ENCODE measurements at places on chromosomes 2 and 18. TPM values are rescaled to one million over a fixed set of nuclear protein-coding genes. Genes with fewer than 3 reads are reported as not detected.

DNA sequence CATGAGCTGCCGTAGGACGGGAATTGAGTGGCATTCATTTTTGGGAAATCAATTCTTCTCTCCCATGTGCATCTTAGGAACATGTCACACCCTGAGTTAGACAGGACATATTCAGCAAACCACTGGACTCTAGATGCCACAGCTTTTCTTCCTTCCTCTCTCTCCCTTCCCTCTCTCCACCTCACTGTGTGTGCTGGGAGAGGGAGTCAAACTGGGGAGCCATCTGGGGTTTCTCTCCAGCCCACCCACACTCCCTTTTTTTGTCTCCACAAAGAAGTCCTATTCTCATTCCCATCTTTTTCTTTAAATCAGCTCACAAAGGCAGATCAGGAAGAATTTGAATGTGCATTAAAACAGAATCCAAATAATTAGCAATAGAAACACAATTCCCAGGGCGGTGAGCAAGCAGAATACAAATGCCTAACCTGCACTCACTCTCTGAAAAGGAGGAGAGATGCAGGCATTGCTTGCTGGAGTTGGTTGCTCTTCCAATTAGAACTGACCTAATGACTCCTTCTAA is 15.4 kb downstream of the CD28 start:
- no peaks in the 10 kb centered on the region for H3K27me3 ChIP-seq
- DNase-seq = no peak
- no peaks in the 10 kb centered on the region for H3K36me3 ChIP-seq
- no peaks in the 10 kb centered on the region for H3K4me1 ChIP-seq
- no peak overlapping the region for H3K4me3 ChIP-seq
- no peak overlapping the region for H3K27ac ChIP-seq

VWA3B gene
- 0.36 TPM for total RNA-seq

DNA sequence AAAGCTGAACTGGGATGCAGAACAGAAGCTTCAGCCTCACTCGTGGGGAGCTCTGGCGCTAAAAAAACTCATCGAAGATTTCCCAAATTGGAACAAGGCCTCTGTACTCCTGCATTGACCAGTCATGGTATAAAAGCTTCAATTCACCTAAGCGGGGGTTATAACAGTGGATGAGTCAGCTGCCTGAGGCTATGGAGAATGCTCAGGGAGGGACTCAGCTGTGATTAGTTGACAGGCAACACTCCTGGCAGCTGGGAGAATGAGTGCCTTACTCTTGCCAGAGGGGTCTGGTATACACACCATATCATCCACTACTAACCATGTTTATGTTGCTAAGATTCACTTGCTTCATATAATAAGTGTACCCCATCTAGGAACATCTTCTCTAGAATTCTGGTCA is 350.6 kb upstream of the VRK2 start:
- no peaks in the 10 kb centered on the region for H3K27me3 ChIP-seq
- H3K4me1 ChIP-seq = no peaks in the 10 kb centered on the region
- H3K27ac ChIP-seq = no peak overlapping the region

CREG2 gene
- not detected for total RNA-seq

DNA sequence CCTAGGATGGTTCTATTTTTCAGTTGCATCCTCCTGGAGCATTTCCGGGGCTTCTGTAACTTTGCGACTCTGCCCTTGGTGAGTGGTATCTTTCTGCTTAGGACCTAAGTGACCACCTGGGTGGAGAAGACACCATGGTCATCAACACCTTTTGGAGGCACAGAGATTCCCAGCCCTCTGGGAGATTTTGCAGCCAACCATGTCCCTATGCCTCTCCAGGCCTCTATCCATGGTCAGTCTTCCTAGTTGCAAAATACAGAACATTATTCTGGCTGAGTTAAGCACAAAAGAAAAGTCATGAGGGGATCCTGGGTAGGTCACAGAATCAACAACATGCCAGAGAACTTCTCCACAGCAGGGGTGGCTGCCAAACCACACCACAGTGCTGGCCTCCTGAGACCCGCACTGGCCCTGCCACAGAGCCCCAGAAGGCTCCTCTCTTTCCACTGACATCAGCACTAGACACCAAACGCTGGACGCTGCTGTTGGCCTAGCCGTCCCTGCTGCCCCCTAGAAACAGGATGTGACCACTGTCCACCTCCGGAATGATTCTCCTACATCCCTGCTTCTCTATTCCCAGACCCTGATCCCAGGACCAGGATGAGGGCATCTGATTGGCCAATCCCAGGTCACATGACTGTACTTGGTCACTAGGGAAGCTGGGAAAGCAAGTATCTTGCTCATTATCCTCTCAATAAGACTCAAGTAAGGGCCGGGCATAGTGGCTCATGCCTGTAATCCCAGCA is 47.7 kb downstream of the SMAD7 start:
- peak; percentile 93 for DNase-seq
- peaks cover 5% of the 10 kb centered on the region for H3K4me1 ChIP-seq
- H3K4me3 ChIP-seq = no peak overlapping the region
- H3K27me3 ChIP-seq = no peaks in the 10 kb centered on the region

GRCh38 chr2:160245614-160246155 is 45.6 kb upstream of the ITGB6 start:
- no peak overlapping the region for H3K4me3 ChIP-seq
- DNase-seq = no peak
- H3K27ac ChIP-seq = no peak overlapping the region
- H3K27me3 ChIP-seq = no peaks in the 10 kb centered on the region

GRCh38 chr2:117945296-117945695 is 68.6 kb downstream of the CCDC93 start:
- H3K27me3 ChIP-seq = no peaks in the 10 kb centered on the region
- no peaks in the 10 kb centered on the region for H3K4me1 ChIP-seq
- no peak for DNase-seq
- peaks cover 26% of the 10 kb centered on the region for H3K36me3 ChIP-seq

DNA sequence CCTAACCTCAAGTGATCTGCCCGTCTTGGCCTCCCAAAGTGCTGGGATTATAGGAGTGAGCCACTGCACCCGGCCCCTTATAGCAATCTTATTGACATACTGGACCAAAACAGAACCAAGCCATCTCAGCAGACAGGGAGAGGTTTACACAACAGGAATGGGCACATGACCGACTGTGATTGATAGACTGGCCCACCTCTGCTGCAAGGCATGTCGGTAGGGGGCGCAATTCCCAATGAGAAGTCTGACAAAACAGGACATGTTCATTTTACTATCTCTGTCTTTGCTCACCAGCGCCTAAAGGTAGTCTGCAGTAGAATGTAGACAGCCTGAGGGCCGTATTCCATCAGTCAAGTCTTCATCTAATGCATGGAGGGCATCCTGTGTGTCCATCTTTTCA is 2.0 kb downstream of the LYPD6B start:
- no peak overlapping the region for H3K4me3 ChIP-seq
- H3K27me3 ChIP-seq = peaks cover 2% of the 10 kb centered on the region
- H3K36me3 ChIP-seq = no peaks in the 10 kb centered on the region
- DNase-seq = no peak

- H3K4me3 ChIP-seq = no peak overlapping the region
- H3K27me3 ChIP-seq = no peaks in the 10 kb centered on the region
- no peak for DNase-seq
- H3K27ac ChIP-seq = peak overlapping the region; percentile 45
- peaks cover 15% of the 10 kb centered on the region for H3K4me1 ChIP-seq
Observed at GRCh38 chr2:28748176-28748575, 3.5 kb upstream of the PPP1CB start.

DNA sequence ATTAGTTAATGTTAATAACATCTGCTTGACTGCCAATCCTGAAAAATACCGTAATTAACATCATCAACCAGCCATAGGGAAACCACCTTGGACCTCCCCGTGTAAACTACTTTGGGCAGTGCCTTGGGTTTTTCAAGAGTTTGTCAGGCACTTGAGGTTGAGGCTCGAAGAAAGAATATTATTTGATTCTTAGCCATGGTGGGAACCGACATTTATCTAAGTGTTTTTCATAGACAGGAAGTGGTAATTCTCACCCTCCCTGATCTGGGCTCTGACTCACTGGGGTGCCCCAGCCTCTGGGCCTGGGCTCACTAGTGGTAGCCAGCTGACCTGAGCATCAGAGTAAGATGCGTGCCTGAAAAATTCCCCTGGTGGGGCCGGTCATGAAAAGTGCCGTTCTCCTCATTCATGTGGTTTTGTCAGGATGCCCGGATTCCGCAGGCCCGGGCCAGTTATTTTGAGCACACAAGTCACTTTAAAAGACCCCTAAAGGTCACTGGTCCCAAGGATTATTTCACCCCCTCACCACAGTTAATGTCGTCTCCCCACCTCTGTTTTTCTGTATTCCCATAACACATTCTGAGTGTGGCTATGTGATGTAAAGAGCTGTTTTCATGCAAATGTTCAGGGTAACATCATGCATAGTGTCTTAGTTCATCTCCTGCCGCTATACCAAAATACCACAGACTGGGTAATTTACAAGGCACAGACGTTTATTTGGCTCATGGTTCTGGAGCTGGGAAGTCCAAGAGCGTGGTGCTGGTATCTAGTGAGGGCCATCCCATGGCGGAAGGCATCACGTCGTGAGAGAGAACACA is 21.6 kb upstream of the SPATA3 start:
- no peak for DNase-seq
- H3K4me1 ChIP-seq = no peaks in the 10 kb centered on the region
- H3K4me3 ChIP-seq = no peak overlapping the region
- peaks cover 2% of the 10 kb centered on the region for H3K27me3 ChIP-seq

DNA sequence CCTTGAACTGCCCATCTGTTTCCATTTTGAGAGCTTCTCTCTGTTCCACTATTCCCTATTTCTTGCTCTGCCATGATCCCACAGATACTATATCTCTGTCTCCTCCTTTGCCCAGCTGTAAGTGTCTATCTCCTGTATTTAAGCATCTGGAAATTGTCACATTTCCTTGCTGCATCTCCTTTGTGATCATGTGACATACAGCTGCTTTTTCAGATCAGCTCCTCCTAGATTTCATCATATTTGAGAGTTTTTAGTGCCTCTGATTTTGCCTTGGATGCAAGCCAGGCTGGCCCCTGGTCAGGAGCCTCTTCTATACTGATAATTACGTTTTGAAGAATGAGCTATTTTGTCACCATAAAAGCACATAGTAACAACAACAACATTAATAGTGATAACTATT is 131.7 kb upstream of the TNP1 start:
- no peaks in the 10 kb centered on the region for H3K27me3 ChIP-seq
- no peak overlapping the region for H3K27ac ChIP-seq
- H3K4me1 ChIP-seq = no peaks in the 10 kb centered on the region

GRCh38 chr2:240781471-240782220 is 38.4 kb downstream of the KIF1A start:
- H3K4me1 ChIP-seq = no peaks in the 10 kb centered on the region
- no peaks in the 10 kb centered on the region for H3K36me3 ChIP-seq
- H3K27ac ChIP-seq = no peak overlapping the region
- no peaks in the 10 kb centered on the region for H3K27me3 ChIP-seq

RPRM gene
- total RNA-seq = 0.23 TPM

DNA sequence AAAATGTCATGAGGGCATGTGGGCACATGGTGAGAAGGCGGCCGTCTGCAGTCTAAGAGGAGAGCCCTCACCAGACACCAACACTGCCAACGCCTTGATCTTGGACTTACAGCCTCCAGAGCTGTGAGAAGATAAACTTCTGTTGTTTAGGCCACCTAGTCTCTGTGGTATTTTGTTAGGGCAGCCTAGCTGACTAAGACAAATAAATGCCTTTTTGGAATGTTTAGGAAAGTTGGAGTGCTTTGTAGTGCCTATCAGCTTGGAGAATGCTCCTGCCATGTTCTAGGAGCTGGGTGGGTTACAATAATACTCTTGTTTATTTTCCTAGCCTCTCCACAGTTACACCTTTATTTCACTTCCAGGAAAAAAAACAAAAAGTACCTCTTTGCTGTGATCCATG is 92.0 kb downstream of the SPP2 start:
- DNase-seq = no peak
- H3K36me3 ChIP-seq = no peaks in the 10 kb centered on the region
- no peaks in the 10 kb centered on the region for H3K27me3 ChIP-seq
- H3K4me1 ChIP-seq = no peaks in the 10 kb centered on the region

IL36G gene
- not detected for total RNA-seq

DNA sequence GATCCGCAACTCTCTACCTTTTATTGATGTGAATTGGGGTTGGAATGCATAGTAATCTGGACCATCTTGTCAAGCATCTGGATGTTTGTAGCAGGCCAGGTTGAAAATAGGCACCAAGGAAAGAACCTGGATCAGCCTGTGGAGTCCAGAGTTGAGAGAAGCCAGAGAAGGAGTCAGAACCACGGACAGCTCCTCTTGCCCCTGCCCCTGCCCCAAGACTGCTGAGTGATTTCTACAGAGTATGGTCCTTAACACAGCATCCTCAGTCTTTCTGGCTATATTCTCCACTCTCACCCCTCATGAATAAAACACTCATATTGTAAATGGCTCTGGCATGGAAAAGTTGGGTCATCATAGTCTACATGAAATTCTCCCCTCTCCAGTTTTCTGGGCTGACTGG is 154.6 kb downstream of the LOXHD1 start:
- DNase-seq = no peak
- no peaks in the 10 kb centered on the region for H3K4me1 ChIP-seq
- H3K27me3 ChIP-seq = no peaks in the 10 kb centered on the region
- H3K27ac ChIP-seq = no peak overlapping the region
- no peaks in the 10 kb centered on the region for H3K36me3 ChIP-seq

DNA sequence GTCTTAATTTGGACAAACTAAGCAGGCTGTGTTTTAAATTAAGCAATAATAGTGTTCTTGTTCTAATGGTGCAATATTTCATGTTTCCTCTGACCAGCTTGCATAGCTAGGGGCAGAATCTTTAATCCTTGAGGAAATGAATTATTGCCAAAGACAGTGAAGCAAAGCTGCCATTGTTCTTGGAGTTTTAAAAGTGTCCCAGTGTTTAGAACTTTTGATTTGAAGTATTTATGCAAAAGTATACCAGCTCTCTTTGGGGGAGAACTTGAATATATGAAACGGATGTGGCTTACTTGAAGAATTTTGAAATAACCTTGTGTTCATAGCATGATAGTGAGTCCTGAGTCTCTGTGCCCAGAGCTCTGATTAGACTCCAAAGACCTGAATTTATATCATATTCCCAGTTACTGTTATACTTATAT is 33.4 kb downstream of the ITGA6 start:
- H3K36me3 ChIP-seq = no peaks in the 10 kb centered on the region
- H3K27ac ChIP-seq = no peak overlapping the region
- H3K27me3 ChIP-seq = no peaks in the 10 kb centered on the region

- no peaks in the 10 kb centered on the region for H3K27me3 ChIP-seq
- no peaks in the 10 kb centered on the region for H3K4me1 ChIP-seq
- peak; percentile 61 for DNase-seq
- no peak overlapping the region for H3K4me3 ChIP-seq
- H3K27ac ChIP-seq = no peak overlapping the region
- no peaks in the 10 kb centered on the region for H3K36me3 ChIP-seq
Observed at GRCh38 chr18:42053188-42053781, 98.3 kb downstream of the PIK3C3 start.

GRCh38 chr2:43676322-43677050 is at the start of gene C1GALT1C1L:
C1GALT1C1L (minus strand) TSS chr2:43676429; CDS start chr2:43676322, 107 bp downstream.
- H3K4me3 ChIP-seq = peak within 1 kb of the TSS; percentile 51
- DNase-seq = peak; percentile 75
- no peaks in the 10 kb centered on the region for H3K27me3 ChIP-seq
- no peaks in the 10 kb centered on the region for H3K36me3 ChIP-seq

DNA sequence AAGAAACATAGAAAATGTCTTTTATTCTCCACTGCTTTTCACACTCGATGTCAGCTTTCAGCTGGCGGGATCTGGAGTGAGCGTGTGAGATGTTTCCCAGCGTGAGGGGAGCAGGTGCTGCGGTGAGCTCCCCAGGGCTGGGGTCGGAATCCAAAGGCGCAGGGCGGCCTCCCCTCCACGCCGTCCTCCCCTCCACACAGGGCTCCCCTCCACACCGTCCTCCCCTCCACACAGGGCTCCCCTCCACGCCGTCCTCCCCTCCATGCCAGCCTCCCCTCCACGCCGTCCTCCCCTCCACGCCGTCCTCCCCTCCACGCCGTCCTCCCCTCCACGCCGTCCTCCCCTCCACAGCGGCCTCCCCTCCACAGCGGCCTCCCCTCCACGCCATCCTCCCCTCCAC is 26.9 kb upstream of the KCNG2 start:
- no peaks in the 10 kb centered on the region for H3K27me3 ChIP-seq
- no peaks in the 10 kb centered on the region for H3K36me3 ChIP-seq
- no peak overlapping the region for H3K4me3 ChIP-seq
- peak; percentile 33 for DNase-seq
- no peaks in the 10 kb centered on the region for H3K4me1 ChIP-seq

Data from aorta (tissue), 5 donors.